MG63 (cell line): ENCODE measurements at places on chromosomes 16 and 17. TPM values are rescaled to one million over a fixed set of nuclear protein-coding genes. Genes with fewer than 3 reads are reported as not detected.

DNA sequence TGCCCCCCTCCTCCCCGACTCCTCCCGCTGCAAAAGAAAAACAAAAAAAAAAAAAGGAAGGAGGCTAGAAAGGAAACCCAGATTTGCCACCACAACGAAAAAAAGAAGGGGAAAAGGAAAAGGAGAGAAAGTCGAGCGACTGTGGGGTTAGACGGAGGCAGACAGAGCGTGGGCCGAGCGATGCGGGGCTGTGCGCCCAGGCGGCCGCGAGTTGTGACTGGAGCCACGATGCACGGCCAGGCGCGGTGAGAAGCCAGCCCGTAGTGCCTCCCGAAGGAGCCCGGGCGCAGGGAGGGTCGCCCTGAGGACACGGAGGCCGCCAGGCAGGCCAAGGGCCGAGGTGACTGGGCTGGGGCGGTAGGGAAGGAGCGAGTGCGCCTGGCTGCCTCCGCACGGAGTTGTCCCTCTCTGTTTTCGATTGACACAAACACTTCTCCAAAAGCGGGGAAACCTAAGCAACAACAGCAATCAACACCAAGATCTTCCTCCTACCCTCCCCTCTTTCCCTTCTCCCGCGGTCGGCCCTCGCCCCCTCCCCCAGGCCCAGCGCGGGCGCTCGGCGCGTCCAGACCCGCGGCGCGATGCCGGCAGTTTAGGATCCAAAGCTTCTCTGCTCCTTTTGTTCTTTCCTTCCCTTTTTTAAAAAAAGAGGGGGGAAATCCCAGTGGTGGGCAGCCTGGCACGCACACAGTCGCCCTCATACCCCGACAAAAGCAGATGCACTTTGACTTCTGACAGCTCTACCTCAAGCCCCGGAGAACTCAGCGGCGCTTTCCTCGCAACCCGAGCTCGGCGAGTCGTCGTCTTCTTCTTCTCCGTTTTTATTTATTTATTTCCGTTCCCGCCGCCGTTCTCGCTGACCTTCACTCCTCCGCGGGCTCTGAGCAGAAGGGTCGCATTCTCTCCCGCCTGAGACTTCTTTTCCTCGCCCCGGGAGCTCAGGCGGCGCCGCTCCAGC lies at the start of gene LHX1:
TSS of gene LHX1 (plus strand) at position 475 of the 958 bp plus-strand sequence. CDS start 723 bp downstream, outside the sequence.
- no peak for DNase-seq

DNA sequence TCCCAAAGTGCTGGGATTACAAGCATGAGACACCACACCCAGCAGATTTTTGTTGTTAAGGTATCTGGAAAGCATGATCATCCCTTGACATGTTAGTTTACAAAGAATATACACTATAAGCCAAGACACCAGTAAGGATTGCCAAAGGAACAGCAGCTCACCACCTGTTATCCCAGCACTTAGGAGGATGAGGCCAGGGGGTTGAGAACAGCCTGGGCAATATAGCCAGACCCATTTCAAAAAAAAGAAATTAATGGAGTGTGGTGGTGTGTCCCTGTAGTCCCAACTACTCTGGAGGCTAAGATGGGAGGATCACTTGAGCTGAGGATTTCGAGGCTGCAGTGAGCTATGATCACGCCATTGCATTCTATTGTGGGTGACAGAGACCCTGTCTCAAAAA lies 5.1 kb downstream of the ANKRD40CL start:
- DNase-seq = no peak

DNA sequence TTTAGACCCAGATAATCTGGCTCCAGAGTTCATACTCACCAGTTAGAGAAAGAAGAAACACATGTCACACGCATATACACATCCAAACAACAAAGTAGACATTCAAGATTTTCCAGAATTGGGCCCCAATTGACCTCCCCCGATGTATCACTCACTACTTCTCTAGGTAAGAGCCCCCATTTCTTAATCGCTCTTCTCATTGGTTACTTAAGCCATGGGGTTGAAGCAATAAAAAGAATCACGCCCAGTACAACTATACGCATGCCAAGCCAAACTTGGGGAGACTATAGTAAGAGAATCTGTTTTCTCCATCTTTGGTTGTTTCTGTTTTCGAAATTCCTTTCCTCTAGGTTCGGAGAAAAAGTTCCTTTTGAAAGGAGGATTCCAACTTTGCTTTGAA lies 565 bp downstream of the DDX52 start:
- DNase-seq = no peak

DNA sequence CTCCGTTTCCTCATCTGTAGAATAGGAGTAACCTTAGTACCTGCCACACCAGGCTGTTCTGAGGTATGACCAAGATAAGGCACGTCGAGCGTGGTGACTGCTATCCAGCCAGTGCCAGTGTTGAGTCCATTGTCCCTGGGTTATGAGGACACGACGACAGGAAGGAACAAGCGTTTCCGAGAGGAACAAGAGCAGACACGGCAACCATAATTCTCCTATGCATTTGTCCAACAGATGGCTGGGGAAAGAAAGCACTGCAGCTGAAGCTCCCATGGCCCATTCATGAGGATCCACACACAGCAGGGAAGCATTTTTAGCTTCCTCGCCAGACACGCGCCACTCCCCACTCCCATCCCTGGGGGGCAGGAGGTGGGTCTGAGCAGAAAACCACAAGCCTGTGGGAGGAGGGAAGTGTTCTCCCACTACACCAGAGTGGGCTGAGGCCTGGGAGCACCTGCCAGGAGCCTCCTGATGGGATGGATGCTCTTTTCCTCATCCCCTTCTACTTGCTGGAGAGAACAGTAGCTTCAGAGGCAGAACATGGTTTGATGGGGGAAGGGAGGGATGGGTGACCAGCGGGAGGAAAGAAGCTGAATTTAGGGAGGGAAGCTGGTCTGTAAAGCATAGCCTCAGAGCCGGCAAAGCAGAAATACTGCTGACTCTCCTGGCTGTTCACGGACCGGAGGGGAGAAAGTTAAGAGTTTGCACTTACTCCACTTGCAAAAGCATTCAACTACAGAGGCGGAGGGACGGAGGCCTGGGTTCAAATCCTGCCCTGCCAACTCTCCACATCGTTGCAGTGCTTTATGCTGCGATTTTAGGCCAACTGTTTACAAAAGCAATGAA lies 2.7 kb downstream of the COTL1 start:
- DNase-seq = no peak

The TSPAN10 gene
- 2.6 and 3.7 TPM in 2 replicates for total RNA-seq

GRCh38 chr16:21084631-21085225 lies 65.9 kb downstream of the DNAH3 start:
- no peak for DNase-seq

DNA sequence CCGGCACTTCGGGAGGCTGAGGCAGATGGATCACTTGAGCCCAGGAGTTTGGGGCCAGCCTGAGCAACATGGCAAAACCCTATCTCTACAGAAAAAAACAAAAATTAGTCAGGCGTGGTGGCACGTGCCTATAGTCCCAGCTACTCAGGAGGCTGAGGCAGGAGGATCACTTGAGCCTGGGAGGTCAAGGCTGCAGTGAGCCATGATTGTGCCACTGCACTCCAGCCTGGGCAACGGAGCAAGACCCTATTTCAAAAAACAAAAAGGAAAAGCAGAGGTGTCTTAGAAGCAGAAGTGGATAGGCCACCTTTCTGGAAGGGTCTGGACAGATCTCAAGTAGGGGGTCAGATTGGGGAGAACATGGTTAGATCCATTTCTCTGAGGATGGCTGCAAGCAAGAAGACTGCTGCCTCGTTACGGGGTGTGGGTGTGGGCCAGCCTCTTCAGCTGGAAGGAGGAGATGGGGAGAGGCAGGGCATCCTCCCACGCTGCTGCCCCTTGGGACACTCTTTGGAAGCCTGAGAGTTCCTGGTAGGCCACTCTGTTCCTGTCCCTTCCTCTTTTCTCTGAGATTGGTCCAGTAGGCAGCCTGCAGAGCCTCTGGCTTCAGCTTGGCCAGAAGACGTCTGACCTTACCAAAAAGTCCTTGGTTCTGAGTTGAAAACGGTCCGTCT lies 208.0 kb downstream of the MSI2 start:
- no peak for DNase-seq

DNA sequence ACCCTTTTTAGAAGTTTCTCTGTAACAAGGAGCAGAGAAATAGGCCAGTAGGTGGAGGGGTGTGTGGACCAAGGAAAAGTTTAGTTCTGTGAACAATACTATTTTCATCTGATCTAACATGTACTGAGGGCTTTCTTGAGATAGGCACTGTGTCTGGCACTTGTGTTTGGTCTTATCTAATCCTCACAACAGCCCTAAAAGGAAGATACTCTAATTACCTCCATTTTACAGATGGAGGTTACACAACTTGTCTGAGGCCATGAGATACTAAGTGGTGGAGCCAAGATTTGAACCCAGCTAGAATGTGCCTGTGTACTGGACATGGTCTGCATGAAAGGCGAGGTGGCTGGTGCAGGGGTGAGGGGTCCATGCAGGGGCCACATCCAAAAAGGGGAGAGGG lies 4.5 kb downstream of the TNFSF12 start:
- no peak for DNase-seq

The CKLF gene
- 37.2 and 46.1 TPM in 2 replicates for total RNA-seq

DNA sequence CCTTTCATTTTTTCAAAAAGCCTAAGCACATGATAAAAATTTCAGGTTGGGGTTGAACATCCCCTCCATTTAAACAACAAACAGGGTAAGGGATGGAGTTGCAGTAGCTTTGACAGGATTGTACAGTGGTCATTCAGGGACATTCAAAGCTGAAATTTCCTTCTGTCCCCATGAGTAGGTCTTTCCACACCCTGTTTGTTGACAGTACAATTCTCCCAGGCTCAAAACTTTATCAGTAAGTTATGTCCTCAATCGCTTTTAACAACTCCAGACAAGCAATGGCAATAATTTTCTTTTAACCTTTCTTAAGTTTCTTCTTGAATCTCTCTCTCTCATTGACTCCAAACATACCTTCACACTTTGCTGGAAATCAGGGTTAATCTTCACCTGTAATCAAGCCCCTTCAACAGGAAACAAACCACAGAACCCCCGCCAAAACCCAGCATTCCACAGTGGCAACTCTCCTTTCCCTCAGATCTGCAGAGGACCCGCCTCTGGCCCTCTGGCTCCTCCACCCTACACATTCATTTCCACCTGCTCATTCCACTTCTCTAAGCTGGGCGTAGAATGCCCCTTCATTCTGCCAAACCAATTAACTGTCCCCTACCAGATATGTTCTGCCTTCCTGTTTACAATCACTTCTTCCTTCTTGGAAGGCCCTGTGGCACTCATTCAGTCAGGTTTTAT lies 20.7 kb downstream of the TXNDC11 start:
- DNase-seq = no peak

GRCh38 chr17:72858826-72859495 lies 233.5 kb downstream of the SLC39A11 start:
- no peak for DNase-seq

The PDF gene
- 9.1 and 28.5 TPM in 2 replicates for total RNA-seq

DNA sequence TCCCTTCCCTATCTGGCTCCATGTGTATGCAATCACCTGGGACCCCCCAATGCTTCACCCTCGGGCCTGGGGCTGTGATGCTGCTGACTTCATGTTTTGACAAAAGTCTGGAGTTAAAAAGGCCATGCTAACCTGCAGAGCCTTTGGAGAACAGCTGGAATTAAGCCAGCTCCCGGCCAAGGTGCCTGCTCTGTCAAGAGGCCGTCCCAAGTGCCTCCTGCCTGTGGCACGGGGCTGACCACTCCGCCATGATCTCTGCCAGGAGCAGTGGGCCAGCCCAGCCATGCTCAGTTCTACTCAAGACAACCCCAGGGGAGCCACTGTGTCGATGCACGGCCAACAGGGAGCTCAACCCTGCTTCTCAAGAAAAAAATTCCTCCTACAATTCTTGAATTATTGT lies 93.6 kb downstream of the CCDC182 start:
- DNase-seq = no peak

GRCh38 chr17:19629449-19629848 lies 19.1 kb upstream of the ALDH3A2 start:
- no peak for DNase-seq

DNA sequence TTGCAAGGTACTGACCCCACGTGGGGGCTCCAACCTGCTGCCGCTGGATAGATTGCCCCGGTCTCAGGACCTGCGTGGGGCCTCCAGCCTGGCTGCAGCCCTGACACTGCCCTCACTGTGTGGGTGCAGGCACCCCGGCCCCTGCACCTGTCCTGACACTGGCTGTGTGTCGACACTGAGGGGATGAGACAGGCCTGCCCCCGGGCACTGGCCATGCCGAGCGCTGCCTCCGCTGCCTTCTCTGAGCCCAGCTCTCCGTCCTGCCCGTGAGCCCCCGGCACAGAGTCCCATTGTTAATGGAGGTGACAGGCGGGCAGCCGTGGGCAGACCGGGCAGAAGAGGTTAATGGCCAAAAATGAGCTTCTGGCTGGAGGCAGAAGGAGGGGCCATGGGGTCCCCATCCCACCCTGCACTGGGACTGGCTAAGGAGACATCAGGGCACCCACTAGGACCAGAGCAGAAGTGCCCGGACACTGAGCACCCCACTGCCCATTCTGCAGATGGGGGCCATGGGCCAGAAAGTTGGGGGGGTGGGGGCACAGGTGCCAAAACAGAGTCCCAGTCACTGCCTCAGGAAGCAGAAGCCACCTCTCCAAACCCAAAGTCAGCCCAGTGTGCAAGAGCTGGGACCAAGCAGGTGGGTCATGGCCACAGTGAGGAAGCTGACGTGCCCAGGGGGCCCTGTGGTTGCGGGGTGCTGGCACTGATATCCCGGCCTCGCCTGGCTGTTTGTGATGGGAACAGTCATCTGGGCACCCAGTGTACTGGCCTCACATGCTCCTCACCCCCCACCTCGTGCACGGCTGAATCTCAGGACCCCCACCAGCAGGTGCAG lies 2.5 kb upstream of the PRR35 start:
- no peak for DNase-seq

The SMIM5 gene
- total RNA-seq = 0.69 TPM in 1 of 2 replicates, not detected in the other

DNA sequence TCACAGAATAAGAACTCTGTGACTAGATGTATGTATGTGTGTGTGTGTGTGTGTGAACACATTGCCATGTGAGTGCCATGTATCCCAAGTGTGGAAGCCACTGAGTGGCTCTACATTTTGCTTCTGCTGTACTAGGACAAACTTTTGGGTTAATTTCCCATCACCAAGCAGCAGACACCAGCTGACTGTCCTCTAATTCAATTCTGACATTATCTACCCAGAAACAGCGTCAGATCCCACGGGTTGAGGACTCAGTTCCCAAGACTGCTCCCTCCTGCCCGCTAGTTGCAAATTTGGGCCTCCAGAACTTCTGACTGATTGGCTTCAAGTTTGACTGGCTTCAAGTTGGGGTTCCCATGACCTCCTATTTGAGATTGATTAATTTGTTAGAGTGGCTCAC lies 29.2 kb downstream of the HS3ST2 start:
- DNase-seq = no peak

The CTCF gene
- 26.1 and 32.2 TPM in 2 replicates for total RNA-seq

The GNAO1 gene
- 0.92 and 2.6 TPM in 2 replicates for total RNA-seq

DNA sequence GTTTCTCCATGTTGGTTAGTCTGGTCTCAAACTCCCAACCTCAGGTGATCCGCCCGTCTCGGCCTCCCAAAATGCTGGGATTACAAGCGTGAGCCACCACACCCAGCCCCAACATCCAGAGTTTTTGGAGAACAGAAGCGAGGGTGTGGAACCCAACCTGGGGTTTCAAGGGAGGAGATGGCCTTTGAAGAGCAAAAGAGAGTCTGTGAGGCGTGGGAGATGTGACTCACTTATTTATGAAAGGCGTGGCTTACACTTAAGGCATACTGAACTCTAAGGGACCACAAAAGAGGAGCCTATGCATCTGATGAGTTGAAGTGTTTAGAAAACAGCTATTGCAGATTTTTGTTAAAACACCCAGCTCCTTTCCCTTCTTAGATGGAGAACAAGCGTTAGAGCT lies 18.9 kb downstream of the ARSG start:
- DNase-seq = no peak

GRCh38 chr17:81701288-81702071 lies 1.7 kb upstream of the MRPL12 start:
- no peak for DNase-seq
